ENCODE measurements at places on chromosomes 4 and X. TPM values are rescaled to one million over a fixed set of nuclear protein-coding genes. Genes with fewer than 3 reads are reported as not detected.

The NEXMIF gene
- total RNA-seq, result 52.6 TPM

The LDB2 gene
- total RNA-seq, result 128 TPM

The MSANTD1 gene
- total RNA-seq, result 3.4 TPM

The TMEM47 gene
- 41.8 TPM for total RNA-seq

The IBSP gene
- under 0.01 TPM for total RNA-seq

The EREG gene
- under 0.01 TPM for total RNA-seq

The ATP8A1 gene
- total RNA-seq, result 151 TPM

The TMEM128 gene
- 29.7 TPM for total RNA-seq

The PAGE2 gene
- not detected for total RNA-seq

The TCEAL3 gene
- 12.8 TPM for total RNA-seq

The BEX5 gene
- total RNA-seq, result 36.1 TPM

The PHF8 gene
- total RNA-seq, result 13.5 TPM

The AR gene
- 0.74 TPM for total RNA-seq

The MAGED1 gene
- total RNA-seq, result 122 TPM

The TBX22 gene
- under 0.01 TPM for total RNA-seq

The CBR4 gene
- total RNA-seq, result 27.3 TPM

The GDPD2 gene
- 3.9 TPM for total RNA-seq

The SLC38A5 gene
- total RNA-seq, result 19.7 TPM

The HSFX3 gene
- not detected for total RNA-seq

The TXK gene
- total RNA-seq, result 0.98 TPM

The EGF gene
- under 0.01 TPM for total RNA-seq

The PPP2R2C gene
- 59.5 TPM for total RNA-seq

The HHIP gene
- total RNA-seq, result 2.0 TPM

The SOX3 gene
- 6.4 TPM for total RNA-seq

The GRIA2 gene
- 264 TPM for total RNA-seq

The ASB9 gene
- total RNA-seq, result 0.25 TPM

The ZNF718 gene
- 36.4 TPM for total RNA-seq

The MAGEA9B gene
- under 0.01 TPM for total RNA-seq

All from temporal lobe (tissue), 4 donors.